CD4-positive, alpha-beta T cell treated with Interleukin-6 for 4 hours (primary cell): ENCODE measurements at places on chromosomes 1 and 21.

DNA sequence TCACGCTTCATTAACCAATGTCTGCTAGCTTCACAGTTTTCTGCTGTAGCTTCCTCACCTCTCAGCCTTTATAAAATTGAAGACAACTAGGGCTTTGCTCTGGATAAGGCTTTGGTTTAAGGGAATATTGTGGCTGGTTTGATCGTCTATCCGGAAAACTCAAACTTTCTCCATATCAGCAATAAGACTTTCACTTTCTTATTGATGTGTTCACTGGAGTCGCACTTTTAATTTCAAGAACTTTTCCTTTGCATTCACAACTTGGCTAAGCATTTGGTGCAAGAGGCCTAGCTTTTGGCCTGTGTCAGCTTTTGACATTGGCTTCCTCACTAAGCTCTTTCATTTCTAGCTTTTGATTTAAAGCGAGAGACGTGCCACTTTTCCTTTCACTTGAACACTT lies 12.9 kb downstream of the COA6 start:
- DNase-seq, result no peak

GRCh38 chr1:42358791-42359190 lies 21.8 kb upstream of the RIMKLA start:
- no peak for DNase-seq

DNA sequence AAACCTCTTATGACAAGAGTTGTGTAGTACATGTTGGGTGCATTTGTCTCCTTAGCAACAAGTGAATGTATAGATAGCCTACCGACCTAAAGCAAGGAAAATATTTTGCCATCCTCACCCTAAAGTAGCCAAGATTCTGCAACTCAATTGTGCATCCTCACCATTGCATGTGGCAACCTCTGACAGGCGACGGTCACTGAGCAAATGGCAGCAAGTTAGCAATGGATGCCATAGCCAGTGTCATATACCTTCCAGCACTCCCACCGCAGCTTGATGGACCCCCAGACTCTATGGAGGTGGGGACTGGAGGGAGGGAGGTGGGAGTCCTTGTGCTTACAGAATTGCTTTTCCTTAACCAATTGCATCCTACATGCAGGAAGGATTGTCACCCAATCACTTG lies 17.0 kb downstream of the PROX1 start:
- no peak for DNase-seq

DNA sequence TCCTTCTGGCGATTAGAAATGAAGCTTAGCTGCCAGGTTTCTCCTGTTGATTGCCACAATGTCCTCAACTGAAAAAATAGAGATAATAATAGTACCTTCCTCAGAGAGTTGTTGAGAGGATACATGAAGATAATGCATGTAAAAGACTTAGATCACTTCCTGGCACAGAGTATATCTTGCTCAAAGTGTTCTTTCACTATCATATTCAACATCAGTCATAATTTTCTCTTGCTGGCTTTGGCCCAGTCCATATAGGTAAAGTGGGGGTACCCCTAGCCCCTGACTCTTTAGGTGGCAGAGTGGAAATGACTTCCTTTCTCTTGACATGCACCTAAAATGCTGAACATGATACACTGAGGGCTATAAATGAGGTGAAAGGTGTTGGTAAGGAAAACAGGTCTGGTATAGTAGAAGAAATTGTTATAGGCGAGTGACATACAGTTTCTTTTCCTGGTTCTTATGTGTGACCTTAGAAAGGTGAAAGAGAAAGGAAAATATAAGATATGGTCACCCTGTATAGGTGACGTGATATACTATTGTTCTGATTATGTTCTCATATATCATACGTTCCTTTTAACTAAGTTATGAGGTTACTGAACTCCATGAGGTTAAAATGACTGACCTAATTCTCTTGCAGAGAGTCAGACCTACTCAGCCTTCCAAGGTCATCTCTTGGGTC lies 209.9 kb upstream of the DEPDC1 start:
- no peak for DNase-seq

DNA sequence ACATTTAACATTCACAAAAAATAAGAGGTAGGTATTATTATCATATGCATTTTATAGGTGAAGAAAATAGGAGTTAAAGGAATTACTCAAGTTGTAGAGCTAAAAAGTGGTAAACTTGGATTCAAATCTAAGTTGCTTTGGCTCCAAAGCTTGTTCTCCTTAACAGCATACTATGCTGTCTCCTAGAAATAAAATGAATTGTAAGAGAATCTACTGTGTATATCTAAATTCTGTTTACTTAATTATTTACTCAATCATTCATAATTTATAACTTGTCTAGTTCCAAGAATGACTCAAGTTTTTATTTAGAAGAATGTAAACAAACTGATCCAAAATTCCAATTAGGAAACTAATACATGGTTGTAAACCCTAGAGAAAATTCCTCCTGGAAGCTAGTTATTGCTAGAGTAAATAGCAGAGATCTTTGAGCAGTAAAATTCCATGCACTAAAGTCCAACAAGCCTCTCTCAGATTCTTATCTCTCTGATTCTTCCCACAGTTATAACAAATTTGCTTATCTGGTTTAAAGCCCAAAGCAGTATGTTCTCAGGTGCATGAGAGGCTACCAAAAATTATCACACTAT lies 132.5 kb upstream of the DPT start:
- DNase-seq, result no peak

DNA sequence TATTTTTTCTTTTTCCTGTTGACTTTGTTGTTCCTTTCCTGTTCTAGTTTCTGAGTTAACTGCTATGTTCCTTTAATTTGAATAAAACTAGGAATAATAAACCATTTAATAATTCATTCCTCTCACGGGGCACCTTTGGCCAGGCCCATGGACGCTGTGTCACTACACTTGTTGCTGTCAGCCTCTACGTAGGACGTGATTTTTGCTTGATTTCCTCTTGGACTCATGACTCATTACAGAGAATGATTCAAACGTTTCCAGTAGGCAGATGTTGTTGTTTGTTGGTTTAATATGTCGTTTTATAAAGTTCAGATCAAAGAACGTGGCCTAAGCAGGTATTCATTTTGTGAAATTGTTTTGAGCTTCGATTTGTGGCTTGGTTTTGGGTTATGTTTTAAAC lies 9.1 kb upstream of the SLC19A1 start:
- peak; percentile 66 for DNase-seq

DNA sequence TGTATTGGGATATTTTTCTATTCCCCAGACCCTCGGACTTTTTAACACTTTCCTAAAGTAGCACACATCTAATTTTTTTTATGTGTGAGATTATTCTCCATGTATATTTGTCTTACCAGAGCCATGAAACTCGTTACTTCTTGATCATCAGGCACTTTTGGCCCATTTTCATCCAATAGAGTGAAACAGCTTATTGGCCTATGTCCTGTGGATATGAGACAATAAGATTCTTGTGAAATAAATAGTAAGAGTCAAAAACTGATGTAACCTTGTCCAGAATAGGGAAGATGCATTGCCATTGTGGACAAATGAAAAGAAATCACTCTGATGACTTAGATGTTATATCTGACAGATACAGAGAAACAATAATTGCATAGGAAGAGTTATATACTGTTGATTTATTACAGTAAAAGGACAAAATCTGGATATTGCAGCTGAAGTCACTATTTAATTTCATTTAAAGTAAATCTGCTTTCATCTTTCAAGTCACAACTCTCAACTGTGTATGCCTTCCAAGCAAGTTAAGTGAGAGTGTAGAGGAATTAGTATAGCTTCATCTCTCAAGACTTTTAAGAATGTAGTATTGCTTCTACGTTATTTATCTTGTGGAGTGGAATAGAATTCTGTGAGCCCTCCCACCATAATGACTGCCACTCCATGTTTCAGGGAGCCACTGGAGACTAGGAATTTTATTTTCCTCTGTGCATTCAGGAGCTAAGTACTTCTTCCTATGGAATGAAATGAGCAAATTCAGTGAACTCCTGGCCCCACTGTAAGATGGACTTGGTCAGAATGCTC lies 86.9 kb downstream of the ADAMTS1 start:
- no peak for DNase-seq

GRCh38 chr1:20632386-20632785 lies 872 bp upstream of the PINK1 start:
- no peak for DNase-seq

GRCh38 chr1:183600634-183601033 lies 10.4 kb upstream of the NCF2 start:
- no peak for DNase-seq

- DNase-seq, result no peak
These were observed 27.5 kb downstream of the ERG start for GRCh38 chr21:38470755-38471154.

DNA sequence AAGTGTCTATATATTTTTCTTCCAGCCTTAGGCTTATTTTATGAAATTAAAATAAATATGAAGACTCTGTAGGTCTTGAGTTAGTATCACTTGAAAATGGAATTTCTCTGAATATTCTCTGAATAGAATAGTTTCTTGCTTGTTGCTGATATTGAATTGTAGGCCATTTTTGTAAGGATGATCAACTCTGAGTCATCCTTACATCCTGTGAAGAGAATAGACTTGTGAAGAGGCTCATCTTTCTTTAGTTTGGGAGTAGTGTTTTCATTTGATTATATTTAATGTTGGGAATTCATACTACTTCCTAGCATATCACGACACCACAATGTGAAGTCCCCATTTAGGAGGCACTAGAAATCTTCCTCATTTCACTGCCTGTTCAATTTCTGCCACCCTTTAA lies 27.5 kb upstream of the CD1D start:
- DNase-seq, result no peak

- no peak for DNase-seq
These were observed 6.0 kb downstream of the CZIB start for GRCh38 chr1:53214376-53214940.

GRCh38 chr1:54008876-54009275 lies 9.1 kb downstream of the LDLRAD1 start:
- DNase-seq, result no peak

DNA sequence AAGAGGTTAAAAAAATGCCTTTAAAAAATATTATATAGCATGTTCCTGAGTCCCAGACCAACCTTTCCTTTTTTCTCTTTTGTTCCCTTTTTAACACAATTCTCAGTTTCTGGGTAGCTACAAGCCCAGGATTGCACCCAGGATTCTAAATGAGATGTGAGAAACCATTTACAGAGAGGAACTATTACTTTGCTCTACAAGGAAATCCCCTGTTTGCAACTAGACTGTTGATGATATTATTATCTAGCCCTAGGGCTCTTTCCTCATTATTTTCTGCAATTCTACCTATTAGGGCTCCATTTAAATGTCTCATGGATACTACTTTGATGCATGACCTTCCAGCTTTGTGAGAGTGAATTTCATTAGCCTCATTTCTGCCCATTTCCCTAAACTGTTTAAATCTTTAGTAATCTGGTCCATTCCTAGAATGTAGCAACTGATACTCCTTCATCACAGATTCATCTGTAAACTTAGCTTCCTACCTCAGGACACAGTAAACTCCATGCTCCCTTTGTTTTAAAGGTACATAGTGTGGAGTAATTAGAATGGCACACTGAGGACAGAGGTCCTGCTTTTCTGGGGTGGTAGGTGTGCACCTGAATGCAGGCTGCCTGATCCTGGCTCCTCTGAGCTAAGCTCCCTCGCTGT lies 7.1 kb upstream of the KIF14 start:
- DNase-seq, result no peak

- DNase-seq, result no peak
These were observed 31.3 kb upstream of the SLC19A1 start for GRCh38 chr21:45573452-45574035.

- no peak for DNase-seq
These were observed 225.7 kb downstream of the HHAT start for GRCh38 chr1:210554382-210554781.

GRCh38 chr1:207070811-207071210 lies 17.7 kb downstream of the PFKFB2 start:
- no peak for DNase-seq

DNA sequence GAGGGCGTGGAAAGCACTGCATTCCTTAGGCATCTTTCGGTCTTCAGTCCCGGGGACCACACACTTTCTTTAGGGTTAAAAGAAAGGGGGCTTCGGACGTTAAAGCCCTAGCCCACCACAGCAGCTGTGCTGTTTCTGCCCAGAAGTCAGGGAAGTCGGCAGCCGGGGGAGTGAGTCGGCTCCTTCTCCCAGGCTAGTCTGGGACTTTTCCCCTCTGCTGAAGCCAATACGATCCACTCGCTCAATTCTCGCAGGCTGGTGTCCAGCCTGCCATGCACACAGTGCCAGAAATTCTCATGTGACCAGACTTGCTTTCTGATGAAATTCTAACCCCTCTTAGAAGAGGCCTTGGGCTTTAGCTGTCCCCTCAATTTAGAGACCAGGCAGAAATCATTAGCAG lies 67.7 kb downstream of the BCAR3 start:
- DNase-seq, result no peak

DNA sequence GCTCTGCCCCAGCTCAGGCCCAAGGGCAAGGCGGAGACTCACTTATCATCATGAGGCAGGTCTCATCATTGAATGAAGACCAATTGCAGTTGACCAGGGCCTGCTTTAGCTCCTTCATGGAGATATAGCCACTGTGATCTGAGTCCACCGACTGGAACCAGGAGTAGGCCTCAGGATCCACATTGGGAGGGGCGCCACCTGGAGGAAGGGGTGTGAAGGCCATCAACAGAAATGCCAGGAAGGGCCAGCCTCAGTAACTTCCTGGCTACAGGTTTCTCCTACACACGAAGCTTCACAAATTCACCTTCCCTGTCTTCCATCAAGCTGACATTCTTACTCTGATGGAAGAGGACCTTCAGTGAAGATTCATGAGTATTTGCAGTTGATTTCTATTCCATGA lies 11.6 kb downstream of the PEF1 start:
- peak; percentile 20 for DNase-seq

GRCh38 chr1:114352797-114353196 lies 158.2 kb downstream of the TRIM33 start:
- DNase-seq, result no peak

- DNase-seq, result no peak
These were observed 57.9 kb downstream of the EPRS1 start for GRCh38 chr1:219988387-219988786.

DNA sequence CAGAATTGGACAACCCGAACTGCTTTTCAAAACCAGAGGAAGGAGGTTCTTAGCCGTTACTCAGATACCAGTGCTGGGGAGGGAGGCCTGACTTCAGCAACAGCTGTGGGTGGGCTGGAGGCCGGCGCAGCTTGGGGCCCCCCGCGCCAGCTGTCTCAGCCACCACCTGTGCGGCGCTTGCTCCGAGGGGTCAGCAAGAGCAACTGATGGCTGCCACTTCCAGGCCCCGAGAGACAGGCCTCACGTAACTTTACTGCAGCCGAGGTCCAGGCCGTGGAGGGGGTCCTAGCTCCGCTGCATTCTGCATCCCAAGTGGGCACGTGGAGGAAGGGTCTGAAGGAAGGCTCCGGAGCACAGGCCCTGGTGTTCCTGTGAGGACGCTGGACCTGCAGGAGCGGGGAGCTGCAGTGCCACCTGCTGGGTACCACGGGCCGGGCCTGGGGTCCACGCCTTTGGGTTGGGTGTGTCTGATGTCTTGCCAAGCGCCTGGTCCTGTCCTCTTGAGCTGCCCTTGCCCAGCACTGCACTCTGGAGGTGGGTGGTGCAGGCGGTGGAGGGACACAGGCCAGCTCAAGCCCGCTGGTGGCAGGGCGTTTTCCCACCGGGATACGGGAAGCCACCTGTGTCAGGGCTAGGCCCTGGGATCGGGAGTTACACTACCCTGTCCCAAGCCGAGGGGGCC lies 9.8 kb downstream of the THAP3 start:
- peak; percentile 62 for DNase-seq
